ENCODE measurements at places on chromosomes 1 and 21.

DNA sequence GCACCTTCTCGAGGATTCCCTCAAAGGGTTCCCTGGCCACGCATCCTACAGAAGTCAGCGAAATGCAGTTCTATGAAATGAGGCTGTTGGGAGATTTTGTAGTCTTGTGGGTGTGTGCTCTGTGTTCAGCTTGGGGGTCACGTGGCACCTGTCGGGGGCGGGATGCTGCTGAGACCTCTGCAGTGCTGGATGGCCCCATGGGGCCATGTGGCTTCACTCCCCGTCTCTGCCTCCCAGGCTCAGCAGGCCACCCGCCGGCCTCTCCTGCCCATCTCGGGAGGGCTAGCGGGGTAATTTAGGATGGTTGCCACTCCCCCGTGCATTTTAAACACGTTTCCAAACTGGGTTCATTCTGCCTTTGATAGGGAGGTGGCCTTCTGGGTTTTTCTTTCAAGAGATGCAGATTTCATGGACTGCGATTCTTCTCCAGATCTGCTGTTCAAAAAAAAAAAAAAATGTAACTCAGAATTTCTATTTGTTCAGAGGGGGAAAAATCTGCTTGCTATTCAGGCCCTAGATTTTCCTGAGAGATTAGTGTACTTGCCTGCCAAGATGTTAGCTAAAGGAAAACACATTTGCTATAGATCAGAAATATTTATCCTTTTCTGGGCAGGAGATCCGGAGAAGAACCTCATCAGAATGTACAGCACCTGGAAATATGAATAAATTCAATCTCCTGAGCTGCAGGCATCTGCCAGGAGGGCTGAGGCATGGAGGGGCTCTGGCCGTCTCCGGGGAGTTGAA lies 277.2 kb upstream of the VAMP3 start:
- DNase-seq = no peak

GRCh38 chr1:17011092-17011438 lies 663 bp downstream of the ATP13A2 start:
- DNase-seq = peak; percentile 5

DNA sequence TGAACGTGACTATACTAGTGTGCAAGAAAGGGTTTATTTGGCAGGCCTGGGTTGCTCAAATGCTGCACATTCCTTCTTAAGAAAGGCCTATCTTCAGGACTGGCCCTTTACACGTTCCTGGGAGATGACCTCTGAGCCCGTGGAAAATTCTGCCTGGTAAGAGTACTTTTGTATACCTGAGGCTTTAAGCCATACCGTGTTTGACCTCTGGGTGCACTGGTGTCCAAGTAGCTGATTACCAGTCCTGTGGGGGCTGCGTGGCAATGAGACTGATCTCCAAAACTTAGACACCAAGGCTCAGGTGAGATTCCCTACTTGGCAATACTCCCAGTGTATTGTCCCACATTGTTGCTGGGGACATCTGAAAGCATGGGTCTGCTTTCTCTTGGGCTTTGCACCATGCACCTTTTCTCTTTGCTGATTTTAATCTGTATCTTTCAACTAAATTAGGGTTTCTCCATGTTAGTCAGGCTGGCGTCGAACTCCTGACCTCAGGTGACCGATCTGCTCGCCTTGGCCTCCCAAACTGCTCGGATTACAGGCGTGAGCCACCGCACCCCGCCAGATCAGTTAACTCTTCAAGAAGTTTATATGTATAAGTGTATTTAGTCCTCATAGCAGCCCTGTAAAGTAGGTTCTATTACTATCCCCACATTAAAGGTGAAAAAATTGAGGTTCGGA lies 44.5 kb downstream of the TRIM33 start:
- no peak for DNase-seq

DNA sequence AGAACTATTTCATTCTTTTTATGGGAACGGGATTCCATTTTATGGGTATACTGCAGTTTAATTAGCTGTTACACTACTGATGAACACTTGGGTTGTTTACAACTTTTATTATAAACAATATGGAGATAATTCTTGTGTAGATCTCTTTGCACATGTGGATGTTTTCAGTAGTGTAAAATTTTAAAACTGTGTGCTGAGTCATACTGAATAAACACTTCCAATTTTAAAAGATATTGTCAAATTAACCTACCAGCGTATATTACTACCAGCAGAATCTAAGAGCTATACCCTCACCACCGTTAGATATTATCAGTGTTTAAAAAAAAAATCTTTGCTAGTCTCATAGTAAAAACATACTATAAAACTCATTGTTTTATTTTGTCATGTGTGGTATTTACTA lies 106.1 kb downstream of the CC2D1B start:
- no peak for DNase-seq

DNA sequence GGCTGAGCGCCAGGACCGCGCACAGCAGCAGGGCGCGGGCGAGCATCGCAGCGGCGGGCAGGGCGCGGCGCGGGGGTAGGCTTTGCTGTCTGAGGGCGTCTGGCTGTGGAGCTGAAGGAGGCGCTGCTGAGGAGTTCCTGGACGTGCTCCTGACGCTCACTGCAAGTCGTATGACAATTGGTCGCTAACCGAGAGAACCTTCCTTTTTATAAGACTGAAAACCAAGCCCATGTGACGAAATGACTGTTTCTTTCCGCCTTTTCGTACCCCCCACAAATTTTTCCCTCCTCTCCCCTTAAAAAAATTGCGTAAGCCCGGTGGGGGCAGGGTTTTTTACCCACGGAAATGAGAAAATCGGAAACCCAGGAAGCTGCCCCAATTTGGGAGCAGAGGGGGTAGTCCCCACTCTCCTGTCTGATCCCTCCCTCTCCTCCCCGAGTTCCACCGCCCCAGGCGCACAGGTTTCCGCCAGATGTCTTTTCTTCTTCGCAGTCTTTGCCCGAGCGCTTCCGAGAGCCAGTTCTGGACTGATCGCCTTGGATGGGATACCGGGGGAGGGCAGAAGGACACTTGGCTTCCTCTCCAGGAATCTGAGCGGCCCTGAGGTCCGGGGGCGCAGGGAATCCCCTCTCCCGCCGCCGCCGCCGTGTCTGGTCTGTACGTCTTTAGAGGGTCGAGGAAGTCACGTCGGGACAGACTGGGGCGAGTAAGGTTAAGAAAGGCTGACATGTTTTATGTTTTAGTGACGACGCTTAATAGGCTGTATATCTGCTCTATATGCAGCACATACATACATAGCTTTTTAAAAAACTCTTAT lies at the start of gene PTGS2:
Gene PTGS2 (minus strand): TSS at position 179 of the 817 bp plus-strand sequence. CDS start 133 bp downstream, at position 46.
- peak; percentile 97 for DNase-seq

DNA sequence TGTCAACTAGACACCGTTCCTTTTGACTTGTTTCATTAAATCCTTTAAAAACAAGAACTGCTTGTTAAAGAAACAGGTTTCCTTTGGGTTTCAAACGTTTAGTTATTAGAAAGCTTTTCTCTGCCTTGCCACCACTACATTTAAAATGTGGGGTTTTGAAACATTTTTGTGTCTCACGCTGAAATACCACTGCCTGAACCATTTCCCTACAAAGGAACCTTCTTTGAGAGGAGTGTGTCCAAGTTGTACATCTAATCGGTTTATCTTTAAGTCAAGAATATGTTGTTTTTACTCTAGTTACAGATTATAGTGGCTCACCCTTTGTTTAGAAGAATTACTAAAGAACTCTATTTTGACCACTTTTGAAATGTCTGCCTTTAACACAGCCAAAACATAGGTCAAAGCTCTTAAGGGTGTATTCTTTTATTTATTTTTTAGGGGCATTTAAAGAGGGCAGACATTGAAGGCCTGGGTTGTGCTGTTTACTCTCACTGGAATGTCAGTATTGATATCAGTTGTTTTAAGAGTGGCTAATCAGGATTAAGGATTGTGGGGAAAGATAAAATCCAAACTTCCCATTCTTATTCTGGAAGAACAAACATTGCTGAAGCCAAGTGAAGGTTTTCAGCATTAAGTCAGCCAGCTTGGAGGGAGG lies 143.4 kb downstream of the GALNT2 start:
- no peak for DNase-seq

DNA sequence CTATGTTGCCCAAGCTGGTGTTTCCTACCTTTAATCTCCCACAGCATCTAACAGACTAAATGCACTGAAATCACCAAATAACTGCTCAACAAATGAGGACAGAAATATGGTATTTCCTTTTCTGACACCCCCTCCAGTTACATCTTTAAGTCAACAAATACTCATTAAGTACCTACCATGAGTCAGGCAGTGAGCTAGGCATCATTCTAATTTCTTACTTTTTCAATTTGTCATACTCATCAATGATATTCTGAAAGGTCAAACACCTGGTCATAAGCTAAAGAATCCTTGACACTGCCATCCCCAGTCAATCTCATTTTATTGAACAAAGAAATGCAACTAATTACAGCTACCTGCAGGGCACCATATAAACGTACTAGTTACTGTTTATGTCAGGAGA lies 36.6 kb downstream of the LUZP1 start:
- DNase-seq = no peak

- no peak for DNase-seq
These were observed 67.5 kb upstream of the SAMSN1 start for GRCh38 chr21:14613486-14614224.

DNA sequence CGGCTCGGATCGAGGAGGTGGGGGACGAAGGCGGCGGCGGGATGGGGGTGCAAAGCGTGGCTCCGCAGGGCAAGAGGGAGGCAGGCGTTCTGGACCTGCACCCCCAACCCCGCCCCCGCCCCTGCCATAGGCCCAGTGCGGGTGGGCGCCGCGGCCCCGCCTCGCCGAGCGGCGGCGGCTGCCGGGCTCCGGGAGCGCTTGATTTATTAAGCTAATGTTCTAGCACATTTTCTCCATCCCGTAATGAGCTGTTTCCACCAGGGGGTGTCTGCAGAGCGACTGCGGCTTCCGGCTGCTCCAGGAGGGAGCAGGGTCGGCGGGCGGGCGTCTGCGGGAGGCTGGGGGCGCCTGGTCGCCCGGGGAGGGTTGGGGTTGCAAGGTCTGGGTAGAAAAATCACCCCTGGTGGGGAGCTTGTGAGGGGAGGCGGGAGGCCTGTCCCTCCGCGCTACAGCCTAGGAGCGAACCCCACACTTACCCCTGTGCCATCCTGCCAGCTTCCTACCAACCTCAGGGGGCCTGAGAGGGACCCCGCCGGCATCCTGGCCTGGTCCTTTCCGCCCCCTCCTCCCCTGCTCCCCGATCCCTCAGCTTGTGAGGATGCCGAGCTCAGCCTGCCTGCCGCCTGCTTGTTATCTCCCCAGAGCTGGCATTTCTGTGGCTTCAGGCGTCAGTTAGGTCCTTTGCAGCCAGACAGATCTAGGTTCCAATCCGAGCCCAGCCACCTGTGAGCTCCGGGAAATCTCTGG lies 48.5 kb upstream of the ACOT11 start:
- DNase-seq = peak; percentile 88

DNA sequence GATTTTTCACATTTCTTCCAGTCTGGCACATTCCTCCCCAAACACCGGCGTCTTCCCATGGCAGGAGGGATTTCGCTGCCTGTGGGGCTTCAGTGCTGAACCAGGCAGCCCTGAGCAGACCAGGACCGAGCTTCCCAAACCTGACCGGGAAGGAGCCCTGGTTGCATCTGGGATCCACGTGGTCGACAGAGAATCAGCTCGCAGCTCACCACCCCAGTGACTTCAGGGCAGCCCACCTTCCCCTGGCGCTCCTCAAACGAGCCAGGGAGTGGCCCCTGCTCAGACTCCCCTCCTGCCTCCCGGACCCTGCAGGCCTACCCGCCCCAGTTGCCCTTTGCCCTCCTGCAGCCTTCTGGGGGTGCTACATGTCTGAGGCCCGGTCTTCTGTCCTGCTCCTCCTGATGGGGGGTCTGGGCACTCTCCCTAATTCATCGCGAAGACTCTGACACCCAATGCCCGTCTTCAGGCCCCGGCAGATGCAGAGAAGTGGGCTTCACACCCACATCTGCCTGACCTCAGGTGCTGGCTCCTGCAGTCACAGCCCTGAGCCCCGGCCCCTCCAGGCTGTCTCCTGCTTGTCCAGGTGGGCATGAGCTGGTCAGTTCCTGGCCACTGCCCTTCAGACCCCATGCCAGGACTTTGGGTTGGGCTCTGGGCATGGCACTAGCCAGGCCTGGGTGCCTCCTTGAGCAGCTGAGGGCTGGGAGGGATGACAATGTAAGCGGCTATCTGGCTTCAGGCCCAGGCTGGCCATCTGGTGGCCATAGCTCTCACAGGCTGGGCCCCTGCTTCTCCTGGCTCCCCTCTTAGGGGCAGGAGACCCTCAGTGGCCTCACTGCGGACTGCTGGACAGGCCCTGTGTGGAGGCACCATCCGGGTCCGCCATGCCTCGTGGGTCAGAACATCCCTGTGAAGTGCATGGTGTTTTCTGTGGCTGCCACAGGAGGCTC lies 26.1 kb upstream of the PRSS38 start:
- no peak for DNase-seq

DNA sequence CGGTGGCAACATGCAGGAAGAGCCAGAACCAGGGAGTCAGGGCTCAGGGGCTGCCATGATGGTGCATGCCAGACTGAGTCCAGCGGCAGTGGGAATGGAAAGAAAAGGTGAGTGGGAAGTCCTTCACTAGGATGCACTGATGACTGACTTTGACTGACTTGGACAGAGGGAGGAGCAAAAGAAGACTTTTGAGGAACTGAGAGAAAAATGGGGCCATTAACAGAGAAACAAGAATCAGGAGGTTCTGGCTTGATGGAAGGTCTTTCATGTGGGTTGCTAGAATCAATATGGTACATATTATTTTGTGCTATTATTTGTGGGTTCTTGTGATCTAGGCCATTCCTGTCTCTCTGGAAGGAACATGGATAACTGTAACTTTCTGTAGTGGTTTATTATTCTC lies 454.6 kb upstream of the PROX1 start:
- no peak for DNase-seq

GRCh38 chr1:31505911-31506497 lies 70.3 kb upstream of the TINAGL1 start:
- DNase-seq = peak; percentile 97

DNA sequence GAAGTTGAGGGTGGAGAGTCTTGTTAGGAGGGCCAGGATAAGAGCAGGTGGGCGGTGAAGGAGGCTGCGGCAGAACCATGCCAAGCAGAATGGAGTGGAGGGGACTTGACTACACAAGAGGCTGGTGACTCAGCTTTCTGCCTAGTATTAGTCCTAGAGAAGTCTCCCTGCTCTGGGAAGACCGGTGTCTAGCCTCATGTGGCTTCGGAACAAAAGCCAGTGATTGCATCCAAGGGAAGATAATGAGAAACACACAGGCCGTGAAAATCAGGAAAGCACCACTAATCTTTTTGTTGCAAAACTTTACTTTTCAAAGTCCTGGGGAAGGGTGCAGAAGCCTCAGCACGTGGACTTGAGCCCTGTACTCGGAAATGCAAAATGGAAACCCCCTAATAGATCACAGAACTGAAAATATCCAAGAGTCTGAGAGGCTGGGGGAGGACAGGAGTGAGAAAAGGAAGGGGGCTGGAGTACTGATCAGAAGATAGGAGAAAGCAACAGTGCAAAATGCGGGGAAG lies 31.4 kb downstream of the DDR2 start:
- no peak for DNase-seq

DNA sequence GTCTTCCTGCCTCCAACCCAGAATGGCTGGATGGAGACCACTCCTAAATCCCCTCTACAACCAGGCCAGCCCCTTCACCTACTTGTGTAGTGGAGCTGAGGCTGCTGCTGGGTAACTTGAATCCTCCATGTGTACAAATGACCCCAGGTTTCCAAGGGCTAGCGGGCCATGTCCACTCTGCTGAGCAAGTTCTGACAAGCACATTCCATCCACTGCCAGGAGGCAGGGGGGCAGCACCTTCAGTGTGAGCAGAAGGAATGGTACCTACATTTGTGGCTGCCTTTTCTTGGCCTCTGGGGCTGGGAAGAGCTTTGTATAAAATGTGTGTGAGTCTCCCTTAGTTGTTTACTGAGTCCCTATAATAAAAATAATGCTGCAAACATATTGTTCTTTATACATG lies 14.5 kb downstream of the KIAA0040 start:
- DNase-seq = no peak

GRCh38 chr1:10470043-10470442 lies 2.3 kb downstream of the DFFA start:
- no peak for DNase-seq

Measured in hematopoietic multipotent progenitor cell treated with erythropoietin and hydrocortisone succinate and interleukin-3 and kit ligand, for 6 days (in vitro differentiated cells).